HFF-Myc (cell line): ENCODE measurements at places on chromosomes 2 and 18.

DNA sequence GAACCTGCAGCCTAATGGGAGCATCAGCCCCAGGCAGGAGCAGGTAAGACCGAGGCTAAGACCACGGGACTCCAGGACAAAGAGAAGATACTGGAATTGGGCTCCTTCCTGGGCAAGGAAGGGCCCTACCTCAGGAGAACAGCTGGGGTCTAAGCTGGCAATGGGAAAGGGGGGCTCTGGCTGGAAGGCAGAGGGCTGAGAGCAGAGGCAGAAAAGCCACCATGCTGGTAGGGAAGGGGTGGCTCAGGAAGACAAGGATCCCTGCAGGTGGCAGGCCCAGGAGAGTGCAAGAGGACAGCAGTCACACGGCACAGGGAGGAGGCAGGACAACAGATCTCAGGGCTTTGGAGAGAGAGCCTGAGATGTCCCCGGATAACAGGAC, 203.5 kb downstream of the NDUFA10 start:
- DNase-seq, result no peak

DNA sequence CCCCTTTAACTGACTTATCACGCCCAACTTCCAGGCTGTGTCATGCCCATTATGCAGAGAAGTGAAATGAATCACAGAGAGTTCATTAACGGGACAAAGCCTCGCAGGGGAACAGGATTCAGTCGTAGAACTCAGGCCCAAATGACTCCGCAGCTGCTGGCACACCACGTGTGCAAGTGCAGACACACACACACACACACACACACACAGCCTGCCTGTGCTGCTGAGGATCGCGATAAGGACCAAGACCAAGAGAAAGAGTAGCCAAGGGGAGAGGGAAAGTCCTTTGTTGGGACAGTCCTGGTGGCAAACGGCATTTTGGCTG, 90.0 kb upstream of the TAF1B start:
- DNase-seq, result peak; percentile 69

DNA sequence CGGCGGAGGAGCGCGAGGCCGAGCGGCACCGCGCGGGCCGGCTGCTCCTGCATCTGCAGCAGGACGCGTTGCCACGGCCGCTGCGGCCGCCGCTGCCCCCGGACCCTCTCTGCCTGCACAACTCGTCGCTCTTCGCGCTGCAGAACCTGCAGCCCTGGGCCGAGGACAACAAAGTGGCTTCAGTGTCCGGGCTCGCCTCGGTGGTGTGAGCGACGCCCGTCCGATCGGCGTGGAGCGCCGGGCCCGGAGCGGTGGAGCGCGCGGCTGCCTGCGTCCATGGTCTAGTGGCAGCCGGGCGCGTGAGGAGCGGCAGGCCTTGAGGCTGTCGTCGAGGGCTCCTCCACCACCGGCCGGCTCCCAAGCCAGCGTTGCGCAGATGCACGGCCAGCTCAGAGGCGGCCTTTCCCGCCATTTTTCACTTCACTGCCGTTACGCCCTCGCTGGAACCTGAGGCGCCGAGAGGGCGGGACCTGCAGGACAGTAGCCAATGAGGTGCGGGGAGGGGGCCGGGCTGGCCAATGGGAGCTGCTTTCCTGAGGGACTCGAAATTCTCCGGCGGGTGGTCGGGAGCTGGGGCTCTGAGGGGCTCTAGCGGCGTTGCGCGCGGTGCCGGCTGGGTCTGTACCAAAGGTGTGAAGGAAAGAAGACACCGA, 1.9 kb downstream of the TLX2 start:
- DNase-seq, result no peak

DNA sequence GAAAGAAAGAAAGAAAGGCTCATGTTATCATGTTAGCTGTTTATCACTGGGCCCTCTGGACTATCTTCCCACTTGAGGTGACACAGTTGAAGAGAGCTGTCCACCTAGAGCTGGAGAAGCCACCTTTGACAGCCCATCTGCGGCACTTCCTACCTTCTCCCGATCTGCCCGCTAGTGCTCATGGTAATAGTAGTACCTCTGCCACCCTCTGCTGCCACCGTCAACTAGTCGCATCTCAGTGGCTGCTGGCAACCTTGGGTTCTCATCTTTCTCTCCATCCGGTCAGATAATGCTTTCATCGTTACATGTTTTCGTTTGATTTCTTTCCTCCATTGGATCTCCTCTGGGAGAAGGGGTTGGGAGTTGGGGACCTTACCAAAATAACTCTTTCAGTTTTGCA, 63.2 kb upstream of the COPS8 start:
- no peak for DNase-seq

- DNase-seq, result no peak
Measured at GRCh38 chr2:236718207-236718992, 148.8 kb downstream of the ACKR3 start.

GRCh38 chr2:42787788-42788477, 4.5 kb downstream of the HAAO start:
- no peak for DNase-seq
